ENCODE measurements at places on chromosomes 16 and 17.
A peak's percentile ranks its signal among the peaks of the same experiment; 100 is the strongest.

GRCh38 chr16:14462811-14463210 is 167.2 kb downstream of the PARN start:
- peak; percentile 53 for DNase-seq

- DNase-seq: peak; percentile 84
These were observed 98.9 kb downstream of the AATF start for GRCh38 chr17:37047631-37048104.

DNA sequence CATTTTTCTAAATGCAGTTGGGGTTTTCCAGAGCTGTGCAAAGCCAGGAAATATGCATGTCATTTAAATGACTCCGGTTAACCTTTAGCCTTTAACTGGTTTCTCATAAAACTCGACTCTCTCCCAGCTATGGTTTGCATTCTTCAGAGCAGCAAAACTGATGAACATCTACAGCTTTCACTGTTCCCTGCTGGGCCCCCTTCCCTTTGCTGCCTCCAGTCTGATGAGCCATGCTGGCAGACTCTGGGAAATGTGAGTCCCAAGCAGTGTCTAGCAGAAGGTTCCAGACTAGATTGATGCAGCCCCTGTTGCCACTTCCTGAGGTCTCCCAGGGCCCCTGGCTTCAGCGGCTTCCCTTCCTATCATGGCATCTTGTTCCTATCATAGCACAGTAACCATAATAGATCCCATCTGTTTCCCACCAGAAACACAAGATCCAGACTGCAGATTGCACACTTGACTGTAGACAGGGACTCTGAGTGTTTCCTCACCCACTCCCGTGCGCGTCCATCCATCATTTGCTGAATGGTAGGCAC is 135.4 kb downstream of the CLEC16A start:
- DNase-seq: peak; percentile 98

DNA sequence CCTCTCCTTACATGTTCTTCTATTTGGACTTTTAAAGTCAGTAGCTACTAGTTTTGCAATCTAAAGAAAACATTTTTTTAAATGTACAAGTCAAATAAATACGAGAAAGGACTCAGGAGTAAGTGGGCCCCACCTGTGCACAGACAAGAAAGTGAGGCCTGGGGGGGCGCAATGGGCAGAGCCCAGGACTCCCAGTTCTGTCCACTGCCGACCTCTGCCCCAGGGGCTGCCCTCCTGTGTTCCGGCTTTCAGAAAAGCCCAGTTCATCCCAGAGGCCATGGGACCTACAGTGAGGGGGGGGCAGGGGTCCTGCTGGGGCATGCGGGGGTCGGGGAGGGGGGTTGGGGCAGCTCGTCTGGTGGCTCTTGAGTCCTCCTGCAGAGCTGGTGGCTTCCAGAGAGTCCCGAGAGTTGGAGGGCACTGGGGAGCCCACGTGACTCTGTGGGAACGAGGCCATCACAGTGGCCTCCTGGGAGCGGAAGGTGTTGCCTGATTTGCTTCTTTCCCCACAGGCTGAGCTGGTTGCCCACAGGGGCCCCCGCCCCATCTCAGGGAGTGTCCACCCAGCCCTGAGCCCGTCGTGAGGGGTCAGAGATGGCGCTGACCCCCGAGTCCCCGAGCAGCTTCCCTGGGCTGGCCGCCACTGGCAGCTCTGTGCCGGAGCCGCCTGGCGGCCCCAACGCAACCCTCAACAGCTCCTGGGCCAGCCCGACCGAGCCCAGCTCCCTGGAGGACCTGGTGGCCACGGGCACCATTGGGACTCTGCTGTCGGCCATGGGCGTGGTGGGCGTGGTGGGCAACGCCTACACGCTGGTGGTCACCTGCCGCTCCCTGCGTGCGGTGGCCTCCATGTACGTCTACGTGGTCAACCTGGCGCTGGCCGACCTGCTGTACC is 2.4 kb downstream of the UTS2R start:
- no peak for DNase-seq

DNA sequence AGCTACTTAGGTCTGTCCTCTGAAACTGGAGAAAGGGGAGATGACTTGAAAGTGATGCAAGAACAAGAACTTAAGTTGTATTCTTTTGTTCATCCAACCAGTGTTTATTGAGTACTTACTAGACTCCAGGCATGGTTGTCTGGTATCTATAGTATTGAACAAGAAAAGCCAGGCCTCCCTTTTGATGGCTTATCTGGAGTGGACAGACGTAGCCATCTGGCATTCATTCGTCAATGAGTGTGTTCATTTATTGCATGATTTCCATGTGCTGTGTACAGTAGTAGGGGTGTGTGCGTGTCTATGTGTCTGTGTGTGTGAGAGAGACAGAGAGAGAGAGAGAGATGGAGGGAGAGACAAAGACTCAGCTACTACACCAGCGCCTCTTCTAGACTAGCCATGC is 9.2 kb downstream of the ABAT start:
- no peak for DNase-seq

DNA sequence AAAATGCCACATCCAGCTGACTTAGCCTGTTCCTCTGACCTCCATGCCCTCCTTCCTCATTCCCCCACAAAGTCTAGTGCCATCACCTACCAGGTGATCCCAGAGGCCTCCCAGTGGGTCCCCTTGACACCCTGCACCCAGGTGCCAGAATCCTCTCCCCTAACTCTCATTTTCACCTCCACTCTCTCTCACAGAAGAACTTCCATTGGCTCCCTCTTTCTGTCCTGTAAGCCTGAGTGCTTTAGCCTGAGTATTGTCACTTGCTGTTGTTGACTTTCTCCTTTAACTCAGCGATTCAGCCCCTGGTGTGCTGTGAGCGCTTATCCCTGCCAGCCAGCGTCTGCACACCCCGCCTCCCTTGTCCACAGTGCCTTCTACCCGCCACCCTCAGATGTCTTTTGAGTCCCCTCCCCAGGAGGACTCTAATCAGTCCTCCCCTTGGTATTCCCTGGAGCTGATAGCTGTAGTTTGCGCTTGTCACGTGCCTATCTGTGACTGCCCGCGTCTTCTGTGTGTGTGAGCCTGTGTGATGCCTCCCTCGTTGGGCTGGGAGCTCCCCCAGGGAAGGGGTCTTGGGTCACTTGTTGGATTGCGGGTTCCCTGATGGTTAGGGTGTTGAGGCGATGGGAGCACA is 31.9 kb downstream of the ARHGAP23 start:
- DNase-seq: no peak

DNA sequence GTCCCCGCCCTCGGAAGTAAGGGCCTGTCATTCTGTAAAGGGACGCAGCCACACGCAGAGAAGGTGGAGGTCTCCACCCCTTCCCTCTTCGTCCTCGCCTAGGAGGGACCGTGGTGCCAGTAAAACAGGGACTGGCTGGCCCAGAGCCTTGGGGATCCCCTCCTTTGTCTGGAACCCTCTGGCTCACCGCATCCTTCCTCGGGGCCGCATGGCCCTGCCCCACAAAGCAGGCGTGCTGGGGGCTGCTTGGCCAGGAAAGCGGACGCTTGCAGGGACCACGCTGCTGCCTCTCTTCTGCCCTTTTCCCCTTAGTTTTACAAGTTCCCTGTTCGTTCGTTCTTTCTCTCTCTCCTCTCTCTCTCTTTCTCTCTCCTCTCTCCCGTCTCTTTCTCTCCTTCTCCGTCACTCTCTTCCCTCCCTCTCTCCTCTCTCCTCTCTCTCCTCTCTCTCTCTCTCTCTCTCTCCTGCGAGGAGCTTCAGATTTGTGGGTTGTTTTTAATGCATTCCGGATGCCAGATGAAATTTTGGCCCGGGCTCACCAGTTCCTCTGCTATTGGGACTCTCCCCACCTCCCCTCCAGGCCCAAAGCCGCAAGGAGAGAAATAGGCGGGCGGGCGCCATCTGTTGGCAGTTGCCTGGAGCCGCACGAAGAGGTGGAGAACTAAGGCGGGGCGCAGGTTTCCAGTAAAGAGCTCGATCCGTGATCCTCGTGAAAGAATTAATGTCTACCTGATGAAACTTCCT is 35.1 kb upstream of the CDRT4 start:
- peak; percentile 97 for DNase-seq

- no peak for DNase-seq
These were observed 478.2 kb upstream of the CDH11 start for GRCh38 chr16:65600046-65600445.

Data from fibroblast of skin of right biceps (primary cell).